ENCODE measurements at places on chromosomes 13 and 19.

- DNase-seq = no peak
Observed at GRCh38 chr13:32202268-32202667, 112.9 kb downstream of the ZAR1L start.

- no peak for DNase-seq
Observed at GRCh38 chr13:51298812-51299211, 40.7 kb upstream of the SERPINE3 start.

GRCh38 chr19:49573425-49573824 lies 6.9 kb downstream of the NOSIP start:
- no peak for DNase-seq

DNA sequence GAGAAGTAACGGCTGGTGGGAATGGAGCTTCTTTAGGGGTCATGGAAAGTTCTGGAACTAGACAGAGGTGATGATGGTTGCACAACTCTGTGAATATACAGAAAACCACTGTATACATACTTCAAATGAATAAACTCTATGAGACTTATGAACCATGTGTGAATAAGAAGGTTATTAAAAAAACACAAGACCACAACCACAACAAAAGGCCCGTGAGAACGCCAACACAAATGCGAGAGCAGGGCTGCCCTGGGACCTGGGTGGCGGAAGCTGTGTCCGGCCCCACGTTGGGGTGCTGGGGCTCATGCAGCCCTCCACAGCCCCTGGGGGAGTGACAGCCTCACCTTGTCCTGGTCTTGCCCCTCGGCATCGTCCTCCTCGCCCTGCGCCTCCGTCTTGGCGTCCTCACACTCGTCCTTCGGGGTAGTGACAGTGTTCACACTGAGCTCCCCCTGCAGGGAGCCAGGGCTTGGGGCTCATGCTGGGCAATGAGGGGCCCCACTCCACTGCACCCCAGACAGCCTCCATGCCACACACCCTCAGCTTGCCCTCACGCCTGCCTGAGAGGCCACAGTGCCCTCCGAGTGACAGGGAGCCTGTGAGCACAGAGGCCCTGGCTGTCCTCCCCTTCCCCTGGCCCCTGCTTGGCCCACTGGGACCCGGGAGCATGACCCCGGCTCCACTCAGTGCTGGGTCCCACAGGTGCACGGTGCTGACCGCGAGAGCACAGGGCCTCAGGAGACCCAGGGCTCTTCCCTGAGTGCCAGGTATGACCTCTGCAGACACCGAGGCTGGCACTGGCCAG lies 16.0 kb downstream of the IZUMO4 start:
- DNase-seq = no peak

DNA sequence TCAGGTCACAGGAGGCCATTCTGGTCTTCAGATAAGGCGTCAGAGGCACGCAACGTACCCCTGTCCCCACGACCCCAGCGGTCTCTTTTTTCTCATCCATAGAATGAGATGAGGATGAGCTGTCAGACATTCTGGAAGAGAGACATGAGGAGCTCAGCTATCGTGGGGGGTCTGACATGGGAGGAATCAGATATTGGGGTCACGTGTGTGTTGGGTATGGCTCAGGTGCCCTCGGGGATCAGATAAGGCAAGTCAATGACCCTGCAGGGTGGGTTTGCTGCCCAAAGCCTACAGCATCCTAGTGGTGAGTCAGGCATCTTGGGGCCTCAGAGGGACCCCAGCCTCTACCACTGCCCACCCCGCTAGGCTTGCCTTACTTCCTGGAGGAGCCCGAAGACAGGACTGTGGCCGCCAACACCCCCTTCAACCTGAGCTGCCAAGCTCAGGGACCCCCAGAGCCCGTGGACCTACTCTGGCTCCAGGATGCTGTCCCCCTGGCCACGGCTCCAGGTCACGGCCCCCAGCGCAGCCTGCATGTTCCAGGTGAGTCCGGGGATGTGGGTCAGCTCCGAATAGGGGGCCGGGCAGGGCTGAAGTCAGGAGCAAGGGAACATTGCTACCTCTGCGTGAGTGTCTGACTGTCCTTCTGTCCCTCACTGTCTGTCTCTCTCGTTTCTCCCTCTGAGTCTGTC lies 2.6 kb downstream of the AXL start:
- DNase-seq = no peak

DNA sequence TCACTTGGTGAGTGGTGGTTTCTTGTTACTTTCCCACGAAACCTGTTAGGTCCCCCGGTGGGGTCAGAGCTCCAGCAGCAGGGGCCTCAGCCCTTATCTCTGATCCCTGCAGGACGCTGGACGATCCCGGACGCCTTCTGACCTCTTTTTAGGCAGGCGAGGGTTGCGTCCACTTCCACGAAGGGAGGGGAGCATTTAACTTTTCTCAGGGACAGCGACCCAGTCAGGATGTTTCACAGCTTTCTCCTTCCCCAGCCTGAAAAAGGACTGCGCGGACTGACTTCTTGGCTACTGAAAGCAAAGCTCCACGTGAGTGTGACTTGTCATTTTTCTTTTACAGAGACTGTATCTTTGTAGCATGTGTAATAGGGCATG lies 692 bp downstream of the ZNF234 start:
- DNase-seq = no peak

GRCh38 chr19:56725829-56726424 lies 54.4 kb upstream of the ZNF835 start:
- no peak for DNase-seq

DNA sequence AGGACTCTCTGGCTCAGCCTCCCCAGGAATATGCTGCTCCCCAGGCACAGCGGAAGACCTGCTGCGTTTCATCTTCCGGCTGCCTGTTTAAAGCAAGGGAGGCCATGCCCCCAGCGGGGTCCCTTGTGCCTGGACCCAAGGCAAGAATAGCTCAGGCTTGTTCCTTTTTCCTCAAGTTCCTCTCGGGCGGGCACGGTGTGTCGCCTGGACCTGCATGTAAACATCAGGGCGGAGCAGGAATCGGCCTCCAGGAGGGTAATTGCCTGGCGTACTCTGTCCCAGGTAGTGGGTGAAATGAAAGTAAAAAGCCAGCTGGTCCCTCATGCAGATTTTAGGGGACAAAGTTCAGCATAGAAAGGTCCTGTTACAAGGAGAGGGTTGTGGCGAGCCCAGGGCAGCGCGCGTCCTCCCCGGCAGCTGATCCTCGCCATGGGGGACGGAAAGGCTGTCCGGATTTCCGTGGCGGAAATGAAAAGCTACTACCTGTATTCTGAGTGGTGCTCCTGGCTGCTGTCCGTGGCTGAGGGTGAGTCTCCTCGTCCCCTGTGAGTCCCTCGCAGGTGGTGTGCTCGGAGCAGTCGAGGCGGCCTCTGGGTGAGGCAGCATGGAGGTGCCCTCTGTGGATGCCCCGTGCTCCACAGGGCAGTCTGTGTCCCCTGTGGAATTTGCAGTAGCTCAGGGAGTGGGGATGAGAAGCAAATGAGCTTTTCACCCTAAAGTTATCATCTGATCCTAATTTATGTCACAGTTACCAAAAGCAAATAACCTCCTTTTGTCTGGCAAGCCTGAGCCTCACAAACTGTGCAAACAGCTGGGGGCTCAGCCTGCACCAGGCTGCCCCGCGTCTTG lies 16.2 kb downstream of the MCF2L start:
- DNase-seq = no peak

- no peak for DNase-seq
Observed at GRCh38 chr19:389935-390289, 19.0 kb downstream of the C2CD4C start.

GRCh38 chr19:19677579-19677978 lies 8.9 kb downstream of the ZNF101 start:
- DNase-seq = no peak

DNA sequence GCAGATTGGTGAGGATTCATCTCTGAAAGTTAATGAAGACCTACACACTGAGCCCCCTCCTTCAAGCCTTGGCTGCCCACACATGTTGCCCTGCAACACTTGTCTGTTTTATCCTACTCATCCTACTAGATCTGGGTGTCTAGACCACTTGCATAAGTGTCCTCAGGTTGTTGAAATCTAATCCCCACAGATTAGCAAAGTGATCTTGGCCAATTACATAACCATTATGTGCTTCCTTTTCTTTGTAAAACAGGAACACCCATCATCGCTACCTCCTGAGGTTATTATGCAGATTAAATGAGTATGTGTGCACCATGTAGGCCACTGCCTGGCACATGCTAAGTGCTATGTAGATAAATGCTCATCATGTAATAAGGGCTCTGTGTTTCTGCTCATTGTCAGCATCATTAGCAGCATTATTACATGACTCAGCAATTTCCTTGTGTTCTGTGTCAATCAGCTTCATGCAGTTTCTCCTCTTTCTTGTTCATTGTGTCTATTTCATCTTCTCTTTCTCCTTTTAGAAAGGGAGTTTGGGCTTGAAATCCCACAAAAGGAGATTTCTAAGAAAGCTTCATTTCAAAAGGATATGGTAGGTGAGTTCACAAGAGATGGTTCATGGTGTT lies 15.1 kb downstream of the ZNF175 start:
- DNase-seq = no peak

DNA sequence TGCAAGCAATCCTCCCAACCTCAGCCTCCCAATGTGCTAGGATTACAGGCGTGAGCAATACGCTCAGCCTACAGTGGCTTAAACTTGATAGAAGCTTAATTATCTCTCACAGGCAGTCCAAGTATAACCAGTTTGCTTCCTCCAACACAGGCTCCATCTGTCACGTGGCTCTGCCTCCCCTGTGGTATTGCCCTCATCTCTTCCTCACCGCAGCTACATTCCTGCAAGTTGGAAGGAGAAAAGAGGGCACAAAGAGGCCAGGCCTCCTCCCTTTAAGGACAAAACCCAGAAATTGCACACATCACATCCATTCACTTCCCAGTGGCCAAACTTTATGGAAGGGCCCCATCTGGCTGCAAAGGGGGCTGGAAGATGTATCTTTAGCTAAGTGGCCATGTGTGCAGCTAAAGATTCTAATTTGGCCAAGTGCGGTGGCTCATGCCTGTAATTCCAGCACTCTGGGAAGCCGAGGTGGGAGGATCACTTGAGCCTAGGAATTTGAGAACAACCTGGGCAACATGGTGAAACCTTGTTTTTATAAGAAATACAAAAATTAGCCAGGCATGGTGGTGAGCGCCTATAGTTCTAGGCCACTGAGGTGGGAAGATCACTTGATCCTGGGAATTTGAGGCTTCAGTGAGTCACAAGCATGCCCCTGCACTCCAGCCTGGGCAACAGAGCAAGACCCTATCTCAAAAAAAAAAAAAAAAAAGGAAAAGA lies 3.1 kb upstream of the SDHAF1 start:
- DNase-seq = no peak

GRCh38 chr19:6766357-6767080 lies 716 bp downstream of the SH2D3A start:
- DNase-seq = no peak

DNA sequence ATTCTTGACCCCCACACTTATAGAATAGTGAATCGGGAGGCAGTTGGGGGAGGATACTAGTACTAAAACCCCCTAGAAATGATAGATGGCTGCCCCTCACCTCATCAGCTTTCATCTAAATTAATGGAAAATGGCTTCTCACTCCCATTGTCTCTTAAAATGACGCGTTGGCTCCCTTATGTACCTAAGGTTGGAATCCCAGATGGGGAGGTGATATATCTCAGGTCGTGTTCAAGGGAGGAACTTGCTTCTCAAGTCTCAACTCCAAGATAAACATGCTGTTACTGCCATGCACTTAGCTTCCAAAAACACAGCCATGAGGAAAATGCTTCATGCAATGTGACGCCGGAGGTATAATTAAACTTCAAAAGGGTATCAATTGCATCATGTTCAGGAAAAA lies 18.8 kb upstream of the UBE2L5 start:
- DNase-seq = no peak

- no peak for DNase-seq
Observed at GRCh38 chr13:31880851-31881494, 141.6 kb downstream of the RXFP2 start.

DNA sequence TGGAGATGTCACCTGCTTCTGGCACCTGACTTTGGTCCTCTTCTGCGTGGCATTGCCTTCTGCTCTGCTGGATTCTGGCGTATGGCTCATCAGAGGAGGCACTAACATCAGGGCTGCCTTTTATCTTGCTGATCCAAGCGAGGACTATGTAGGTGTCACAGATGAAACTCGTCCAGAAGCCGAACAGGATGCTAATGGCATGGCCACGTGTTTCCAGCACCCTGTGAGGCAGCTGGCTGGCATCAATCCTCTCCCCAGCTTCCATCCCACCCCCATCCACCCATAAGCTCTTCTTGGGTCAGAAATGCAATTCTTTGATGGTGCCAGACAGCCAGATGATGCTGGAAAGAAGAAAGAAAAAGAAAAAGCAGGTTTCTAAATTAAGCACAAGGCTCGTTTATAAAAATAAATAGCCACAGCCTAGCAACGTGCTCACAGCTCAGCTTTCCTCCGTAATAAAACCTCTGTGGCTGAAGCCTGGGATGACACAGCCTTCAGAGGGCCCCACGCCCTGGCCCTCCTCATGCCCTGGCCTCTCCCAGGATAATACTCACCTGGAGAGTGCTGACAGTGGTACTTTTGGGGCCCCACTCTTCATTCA lies 212.9 kb upstream of the SERP2 start:
- DNase-seq = no peak

GRCh38 chr19:13978351-13979243 lies 26.3 kb downstream of the DCAF15 start:
- DNase-seq = no peak

- DNase-seq = no peak
Observed at GRCh38 chr13:36038785-36039555, 92.2 kb downstream of the DCLK1 start.

DNA sequence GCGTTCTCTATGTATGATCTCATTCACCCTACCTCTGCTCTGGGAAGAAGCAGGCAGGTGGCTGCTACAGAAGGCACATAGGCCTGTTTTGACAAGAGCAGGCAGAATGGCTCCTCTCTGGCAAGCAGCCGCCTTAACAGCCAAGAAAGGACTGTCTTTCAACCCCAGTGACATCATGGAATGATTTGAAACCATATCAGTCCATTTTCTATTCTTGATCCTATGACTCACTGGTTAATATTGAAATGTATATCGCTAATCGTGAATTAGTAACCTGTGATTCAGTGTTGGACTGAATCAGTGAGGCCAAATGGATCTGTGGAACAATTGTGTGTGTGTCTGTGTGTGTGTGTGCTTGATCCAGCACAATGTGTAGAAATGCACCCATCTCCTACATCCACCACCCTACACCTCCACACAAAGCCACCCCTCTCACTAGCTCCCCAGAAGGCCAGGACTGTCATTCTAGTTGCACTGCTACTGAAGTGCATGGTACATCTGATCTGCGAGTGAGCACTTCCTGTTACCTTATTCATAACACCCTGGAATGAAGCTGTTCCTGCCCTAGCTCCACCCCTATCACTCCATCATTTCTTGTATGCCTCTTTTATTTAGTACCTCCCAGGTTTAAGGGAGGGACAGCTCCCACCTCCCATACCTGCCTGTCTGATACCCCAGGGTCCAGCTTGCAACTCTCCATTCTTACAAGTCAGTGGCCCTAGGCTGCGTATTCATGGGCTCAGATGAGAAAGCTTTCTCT lies 460.0 kb downstream of the FOXO1 start:
- DNase-seq = no peak

GRCh38 chr19:54040003-54040402 lies 23.7 kb downstream of the VSTM1 start:
- DNase-seq = no peak

DNA sequence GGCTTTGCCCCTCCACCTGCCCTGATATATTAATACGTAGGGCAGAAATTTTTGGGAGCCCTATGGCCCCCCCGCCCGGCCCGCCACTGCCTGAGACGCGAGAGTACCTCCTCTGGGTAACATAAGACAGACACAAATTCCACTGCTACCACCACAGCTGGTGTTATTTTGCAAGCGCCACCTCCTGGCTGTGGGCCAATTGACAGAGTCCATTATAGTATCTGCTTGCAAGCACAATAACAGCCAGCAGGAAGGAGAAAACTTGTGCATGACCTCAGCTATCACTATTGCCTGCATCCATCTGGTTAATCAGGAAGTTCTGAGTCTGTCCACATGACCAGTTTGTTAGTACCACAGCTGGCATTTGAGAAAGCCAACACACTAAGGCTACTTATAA lies 25.3 kb upstream of the OR10H2 start:
- DNase-seq = no peak
